T47D (cell line): ENCODE measurements at places on chromosomes 1 and 21.
A peak's percentile ranks its signal among the peaks of the same experiment; 100 is the strongest.

DNA sequence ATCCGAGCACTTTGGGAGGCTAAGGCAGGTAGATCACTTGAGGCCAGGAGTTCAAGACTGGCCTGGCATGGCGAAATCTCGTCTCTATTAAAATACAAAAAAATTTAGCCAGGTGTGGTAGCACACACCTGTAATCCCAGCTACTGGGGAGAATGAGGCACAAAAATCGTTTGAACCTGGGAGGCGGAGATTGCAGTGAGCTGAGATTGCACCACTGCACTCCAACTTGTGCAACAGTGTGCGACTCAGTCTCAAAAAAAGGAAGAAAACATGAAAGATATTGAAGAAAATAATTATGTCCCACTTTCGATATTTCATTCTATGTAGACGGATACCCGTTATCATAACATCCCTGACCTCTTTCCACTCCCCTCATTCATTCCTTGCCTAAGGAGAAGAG, 19.2 kb downstream of the TUT4 start:
- no peak for DNase-seq

GRCh38 chr1:161810780-161811179, 44.7 kb downstream of the ATF6 start:
- DNase-seq = no peak

GRCh38 chr1:230085178-230085515, 18.1 kb downstream of the GALNT2 start:
- DNase-seq = peak; percentile 13

GRCh38 chr1:29243871-29244200, 7.5 kb downstream of the PTPRU start:
- no peak for DNase-seq
